NCI-H2227 treated with DMSO at 0.1 percent for 48 hours (cell line): ENCODE measurements at places on chromosomes 3 and 15.

- no peak for DNase-seq
These were observed 253.4 kb upstream of the MDFIC2 start for GRCh38 chr3:70565861-70566260.

DNA sequence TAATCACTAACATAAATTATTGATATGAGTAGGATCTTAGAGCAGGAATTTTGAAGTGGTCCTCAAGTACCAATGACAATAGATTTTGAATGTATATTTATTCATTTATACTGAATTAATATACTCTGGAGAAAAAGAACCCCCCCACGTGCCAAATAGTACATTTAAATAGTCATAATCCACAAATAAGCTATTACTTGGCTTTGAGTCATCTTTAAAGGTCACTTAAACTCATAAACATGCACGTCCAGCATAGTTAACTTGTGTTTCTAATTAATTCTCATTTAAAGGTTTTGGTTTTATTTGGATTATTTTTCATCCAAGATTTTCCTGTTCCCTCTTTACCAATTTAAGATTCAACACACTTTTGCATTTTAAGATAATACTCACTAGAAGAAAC, 35.1 kb downstream of the FGF7 start:
- DNase-seq: no peak

GRCh38 chr15:39250460-39251186, 330.3 kb upstream of the THBS1 start:
- DNase-seq: no peak

DNA sequence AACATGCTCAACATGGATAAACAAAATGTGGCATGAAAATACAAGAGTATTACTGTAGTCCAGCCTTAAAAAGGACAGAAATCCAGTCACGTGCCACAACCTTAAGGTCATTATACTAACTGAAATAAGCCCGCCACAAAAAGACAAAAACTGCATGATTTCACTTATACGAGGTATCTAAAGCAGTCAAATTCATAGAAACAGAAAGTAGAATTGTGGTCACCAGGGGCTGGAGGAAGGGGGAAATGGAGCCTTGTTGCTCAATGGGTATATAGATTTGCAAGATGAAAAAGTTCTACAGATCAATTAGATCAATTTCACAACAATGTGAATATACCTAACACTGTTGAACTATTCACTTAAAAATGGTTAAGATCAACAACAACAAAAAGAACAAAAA, 7.4 kb downstream of the GLB1 start:
- DNase-seq: no peak

DNA sequence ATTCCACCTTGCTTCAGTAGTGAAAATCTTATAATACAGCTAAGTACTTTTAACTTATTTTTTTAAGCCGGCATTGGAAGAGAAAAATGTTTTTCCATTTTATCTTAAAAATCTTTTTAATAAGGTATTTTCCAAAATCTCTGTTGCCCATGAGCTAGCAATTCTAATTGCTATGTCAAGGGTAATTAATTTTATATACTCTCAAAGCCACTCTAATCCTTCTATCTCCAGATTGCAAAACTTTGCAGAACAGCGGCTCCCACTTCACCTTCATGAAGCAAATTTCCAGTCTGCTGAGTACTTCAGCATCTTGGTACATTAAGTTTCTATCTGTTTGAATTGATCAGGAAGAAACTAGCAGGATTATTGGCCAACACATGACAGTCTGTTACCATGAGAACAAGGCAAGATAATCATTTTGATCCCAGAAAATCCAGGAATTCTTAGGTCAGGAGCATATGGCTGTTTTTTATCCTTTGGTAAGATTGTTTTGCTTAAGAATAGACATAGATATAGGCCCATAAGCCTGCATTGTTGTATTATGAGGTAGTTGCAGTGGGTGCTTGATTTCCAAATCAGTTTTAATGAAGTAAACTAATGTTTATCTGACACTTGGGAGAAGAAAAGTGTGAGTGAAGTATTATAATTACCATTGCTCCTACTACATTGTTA, 6.0 kb downstream of the TIPARP start:
- DNase-seq: no peak

GRCh38 chr3:128432301-128432970, 34.3 kb downstream of the DNAJB8 start:
- no peak for DNase-seq

DNA sequence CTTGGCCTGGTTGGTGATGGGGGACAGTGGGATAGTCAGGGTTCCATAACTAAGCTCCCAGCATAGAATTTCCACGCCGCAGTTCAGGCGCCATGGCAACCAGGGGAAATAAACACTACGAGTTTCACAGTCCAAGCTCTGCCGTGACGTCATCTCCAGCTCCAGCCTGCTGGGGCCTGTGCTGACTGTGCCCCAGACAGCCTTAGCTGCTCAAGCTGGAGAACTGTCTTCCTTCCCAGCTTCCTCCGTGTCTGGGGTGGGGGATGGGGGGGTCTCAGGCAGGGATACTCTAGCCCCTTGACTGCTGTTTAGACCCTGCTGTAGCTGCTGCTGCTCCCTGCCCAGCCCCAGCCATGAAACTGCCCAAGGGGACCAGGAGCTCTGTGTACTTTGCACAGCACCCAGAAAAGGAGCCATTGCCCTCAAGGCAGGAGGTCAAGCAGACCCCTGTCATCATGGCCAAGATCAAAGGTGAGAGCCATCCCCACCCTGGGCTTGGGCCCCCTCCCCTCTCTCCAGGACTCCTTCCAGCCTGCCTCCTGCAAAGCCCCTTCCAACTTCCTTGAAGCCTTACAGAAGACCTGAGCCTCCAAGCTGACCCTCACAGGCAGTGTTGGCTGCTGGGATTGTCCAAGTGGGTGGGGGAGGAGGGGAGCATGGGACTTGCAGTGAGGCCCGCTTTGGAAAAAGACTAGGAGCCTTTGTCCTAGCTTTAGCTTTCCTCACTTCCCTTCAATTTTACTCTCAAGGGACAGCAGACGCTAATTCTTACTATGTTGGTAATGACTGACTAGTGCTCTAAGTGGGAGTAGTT, 11.4 kb upstream of the CSPG4 start:
- DNase-seq: peak; percentile 44

DNA sequence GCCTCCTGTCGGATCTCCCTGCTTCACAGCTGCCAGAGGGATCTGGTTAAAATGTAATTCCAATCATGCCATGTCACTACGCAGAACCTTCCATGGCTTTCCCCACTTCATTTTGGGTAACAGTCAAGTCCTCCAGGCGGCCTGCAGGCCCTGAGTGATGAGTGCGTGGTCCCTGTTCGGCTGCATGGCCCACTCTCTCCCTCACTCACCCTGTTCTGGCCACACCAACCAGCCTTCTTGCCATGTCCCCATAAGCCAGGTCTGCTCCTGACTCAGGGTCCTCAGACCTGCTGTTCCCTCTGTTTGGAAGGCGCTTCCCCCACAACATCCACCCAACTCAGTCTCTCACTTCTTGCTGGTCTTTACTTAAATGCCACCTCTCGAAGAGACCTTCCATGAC, 41.6 kb upstream of the LINGO1 start:
- DNase-seq: no peak
